ENCODE measurements at places on chromosomes 13 and 19.

DNA sequence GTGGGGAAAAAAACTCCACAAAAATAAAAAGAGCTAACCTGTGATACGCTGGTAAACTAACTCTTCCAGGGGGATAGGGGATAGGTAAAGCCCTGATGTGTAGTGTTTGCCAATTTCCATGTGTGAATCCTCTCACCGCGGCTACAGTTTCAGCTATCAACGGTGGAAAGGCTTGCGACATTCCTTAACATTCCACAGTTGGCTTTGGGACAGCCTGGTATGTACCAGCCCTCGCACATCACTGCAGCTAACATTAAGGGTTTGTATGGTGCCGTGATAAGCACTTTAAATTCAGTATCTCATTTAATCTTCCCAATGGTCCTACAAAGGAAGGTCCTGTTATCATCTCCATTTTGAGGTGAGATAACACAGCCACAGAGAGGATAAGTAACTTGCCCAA, 112.4 kb downstream of the KATNAL1 start:
- H3K4me3 ChIP-seq = no peak overlapping the region
- no peaks in the 10 kb centered on the region for H3K4me1 ChIP-seq
- no peak overlapping the region for H3K27ac ChIP-seq
- no peaks in the 10 kb centered on the region for H3K36me3 ChIP-seq
- no peak for DNase-seq

- DNase-seq = peak; percentile 35
- H3K36me3 ChIP-seq = no peaks in the 10 kb centered on the region
- H3K27ac ChIP-seq = no peak overlapping the region
Observed at GRCh38 chr13:23159205-23159759, 21.5 kb upstream of the SGCG start.

DNA sequence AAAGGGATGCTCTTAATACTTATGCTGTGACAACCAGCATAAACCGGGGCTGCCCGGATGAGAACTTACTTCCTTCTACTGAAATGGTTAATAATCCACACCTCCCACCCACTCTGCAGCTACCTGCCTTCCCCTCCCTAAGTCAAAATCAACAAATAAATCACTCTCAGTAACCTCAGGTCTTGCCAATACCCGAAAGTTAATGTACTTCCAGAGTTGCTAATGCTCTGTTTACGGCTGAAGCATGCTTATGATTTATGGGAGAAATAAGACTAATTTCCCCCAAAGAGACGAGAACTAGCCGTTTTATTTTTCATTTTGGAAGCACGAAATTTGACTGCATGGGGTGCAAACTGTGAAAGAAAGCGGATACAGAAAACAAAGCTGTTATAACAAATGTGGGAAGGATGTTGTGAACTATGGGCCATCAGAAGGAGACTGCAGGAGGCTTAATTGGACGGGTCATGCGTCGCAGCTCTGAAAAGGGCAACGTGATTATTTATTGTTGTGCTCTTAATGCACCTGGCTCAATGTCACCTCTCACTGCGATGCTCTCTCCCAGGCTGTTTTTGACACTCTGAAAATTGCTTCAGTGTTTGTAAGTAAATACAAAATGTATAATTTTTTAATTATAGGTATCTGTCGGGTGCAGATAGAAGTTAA, 114.0 kb upstream of the SLC7A1 start:
- DNase-seq = no peak
- H3K27ac ChIP-seq = no peak overlapping the region
- no peak overlapping the region for H3K4me3 ChIP-seq
- no peaks in the 10 kb centered on the region for H3K4me1 ChIP-seq
- peaks cover 23% of the 10 kb centered on the region for H3K27me3 ChIP-seq
- no peaks in the 10 kb centered on the region for H3K36me3 ChIP-seq

DNA sequence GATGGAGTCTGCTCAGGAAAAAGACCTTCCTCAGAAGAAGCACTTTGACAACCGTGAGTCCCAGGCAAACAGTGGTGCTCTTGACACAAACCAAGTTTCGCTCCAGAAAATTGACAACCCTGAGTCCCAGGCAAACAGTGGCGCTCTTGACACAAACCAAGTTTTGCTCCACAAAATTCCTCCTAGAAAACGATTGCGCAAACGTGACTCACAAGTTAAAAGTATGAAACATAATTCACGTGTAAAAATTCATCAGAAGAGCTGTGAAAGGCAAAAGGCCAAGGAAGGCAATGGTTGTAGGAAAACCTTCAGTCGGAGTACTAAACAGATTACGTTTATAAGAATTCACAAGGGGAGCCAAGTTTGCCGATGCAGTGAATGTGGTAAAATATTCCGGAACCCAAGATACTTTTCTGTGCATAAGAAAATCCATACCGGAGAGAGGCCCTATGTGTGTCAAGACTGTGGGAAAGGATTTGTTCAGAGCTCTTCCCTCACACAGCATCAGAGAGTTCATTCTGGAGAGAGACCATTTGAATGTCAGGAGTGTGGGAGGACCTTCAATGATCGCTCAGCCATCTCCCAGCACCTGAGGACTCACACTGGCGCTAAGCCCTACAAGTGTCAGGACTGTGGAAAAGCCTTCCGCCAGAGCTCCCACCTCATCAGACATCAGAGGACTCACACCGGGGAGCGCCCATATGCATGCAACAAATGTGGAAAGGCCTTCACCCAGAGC, 16.2 kb upstream of the ZNF544 start:
- H3K27ac ChIP-seq = no peak overlapping the region
- H3K4me3 ChIP-seq = no peak overlapping the region
- H3K36me3 ChIP-seq = peaks cover 74% of the 10 kb centered on the region
- DNase-seq = no peak
- no peaks in the 10 kb centered on the region for H3K27me3 ChIP-seq

DNA sequence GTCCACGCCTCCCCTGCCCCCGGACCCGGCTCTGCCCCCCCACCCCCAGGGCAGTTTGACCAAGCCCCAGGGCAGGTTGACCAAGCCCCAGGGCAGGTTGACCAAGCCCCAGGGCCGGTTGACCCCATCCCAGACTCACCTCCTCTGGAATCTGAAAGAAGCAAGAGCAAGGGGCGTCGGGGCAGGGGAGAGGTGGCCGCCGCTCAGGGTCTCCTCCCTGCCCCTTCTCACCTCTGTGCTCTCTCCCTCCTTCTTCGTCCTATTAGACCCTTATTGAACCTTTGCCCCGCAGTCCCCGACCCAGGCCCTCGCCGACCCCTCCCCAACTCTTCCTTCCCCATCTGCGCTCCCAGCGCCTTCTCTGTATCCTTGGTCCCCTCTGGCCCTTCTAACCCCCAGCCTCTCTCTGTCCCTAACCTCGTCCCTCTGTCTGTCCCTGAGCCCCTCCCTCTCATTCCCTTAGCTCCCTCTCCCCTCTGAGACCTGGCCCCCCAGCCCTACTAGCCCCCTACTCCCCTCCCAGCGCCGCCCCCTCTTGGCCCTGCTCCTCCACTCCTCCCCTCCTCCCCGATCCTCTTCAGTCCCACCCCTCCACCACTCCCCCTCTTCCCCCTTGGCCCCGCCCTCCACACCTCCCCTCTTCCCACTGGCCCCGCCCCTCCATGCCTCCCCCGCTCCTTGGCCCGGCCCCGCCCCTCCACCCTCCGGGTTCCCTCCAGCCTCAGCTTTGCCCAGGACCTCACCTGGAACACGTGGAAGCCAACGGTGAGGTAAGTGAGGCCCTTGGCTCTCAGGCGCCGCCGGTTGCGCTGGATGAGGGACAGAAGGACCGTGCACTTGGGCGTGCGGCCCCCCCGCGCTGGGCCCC, 7.6 kb downstream of the CAPN12 start:
- H3K4me1 ChIP-seq = peaks cover 65% of the 10 kb centered on the region
- H3K36me3 ChIP-seq = peaks cover 10% of the 10 kb centered on the region
- H3K27me3 ChIP-seq = peaks cover 57% of the 10 kb centered on the region
- H3K27ac ChIP-seq = no peak overlapping the region

DNA sequence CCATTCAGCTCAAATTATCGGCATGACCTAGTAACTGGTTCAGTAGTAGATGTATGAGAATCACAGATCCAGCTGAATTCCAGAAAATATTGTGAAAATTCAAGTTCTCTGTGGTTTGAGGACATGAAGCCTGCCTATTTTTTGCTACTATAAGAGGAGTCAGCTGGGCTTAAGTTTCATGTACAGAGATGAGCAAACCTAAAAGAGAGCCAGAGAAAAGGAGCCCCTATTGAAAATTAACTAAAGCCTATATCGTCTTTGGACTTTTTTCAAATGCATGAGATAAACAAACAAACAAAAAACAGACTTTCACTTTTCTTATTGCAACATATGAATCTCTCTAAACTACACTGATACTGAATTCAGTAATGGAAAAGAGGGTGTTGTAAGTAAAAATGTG, 106.8 kb upstream of the SPRY2 start:
- H3K27me3 ChIP-seq = no peaks in the 10 kb centered on the region
- H3K27ac ChIP-seq = no peak overlapping the region
- DNase-seq = no peak

DNA sequence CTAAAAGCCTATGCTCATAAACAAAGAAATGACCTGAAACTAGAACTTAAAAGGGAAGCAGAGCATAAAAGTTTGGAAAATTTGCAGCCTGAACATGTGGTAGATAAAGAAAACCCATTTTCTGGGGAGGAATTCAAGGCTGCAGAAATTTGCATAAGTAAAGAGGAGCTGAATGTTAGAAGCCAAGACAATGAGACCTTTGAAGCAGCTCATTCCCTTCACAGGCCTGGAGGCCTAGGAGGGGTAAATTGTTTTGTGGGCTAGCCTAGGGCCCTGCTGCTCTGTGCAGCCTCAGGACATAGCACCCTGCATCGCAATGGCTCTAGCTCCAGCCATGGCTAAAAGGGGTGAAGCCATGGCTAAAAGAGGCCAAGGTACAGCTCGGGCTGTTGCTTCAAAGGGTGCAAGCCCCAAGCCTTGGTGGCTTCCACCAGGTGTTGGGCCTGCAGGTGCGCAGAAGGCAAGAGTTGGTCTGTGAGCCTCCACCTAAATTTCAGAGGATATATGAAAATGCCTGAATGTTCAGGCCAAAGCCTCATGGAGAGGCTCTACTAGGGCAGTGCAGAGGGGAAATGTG, 38.3 kb downstream of the ZIC2 start:
- H3K4me3 ChIP-seq = no peak overlapping the region
- no peaks in the 10 kb centered on the region for H3K36me3 ChIP-seq
- H3K27ac ChIP-seq = no peak overlapping the region
- no peak for DNase-seq
- H3K4me1 ChIP-seq = no peaks in the 10 kb centered on the region

DNA sequence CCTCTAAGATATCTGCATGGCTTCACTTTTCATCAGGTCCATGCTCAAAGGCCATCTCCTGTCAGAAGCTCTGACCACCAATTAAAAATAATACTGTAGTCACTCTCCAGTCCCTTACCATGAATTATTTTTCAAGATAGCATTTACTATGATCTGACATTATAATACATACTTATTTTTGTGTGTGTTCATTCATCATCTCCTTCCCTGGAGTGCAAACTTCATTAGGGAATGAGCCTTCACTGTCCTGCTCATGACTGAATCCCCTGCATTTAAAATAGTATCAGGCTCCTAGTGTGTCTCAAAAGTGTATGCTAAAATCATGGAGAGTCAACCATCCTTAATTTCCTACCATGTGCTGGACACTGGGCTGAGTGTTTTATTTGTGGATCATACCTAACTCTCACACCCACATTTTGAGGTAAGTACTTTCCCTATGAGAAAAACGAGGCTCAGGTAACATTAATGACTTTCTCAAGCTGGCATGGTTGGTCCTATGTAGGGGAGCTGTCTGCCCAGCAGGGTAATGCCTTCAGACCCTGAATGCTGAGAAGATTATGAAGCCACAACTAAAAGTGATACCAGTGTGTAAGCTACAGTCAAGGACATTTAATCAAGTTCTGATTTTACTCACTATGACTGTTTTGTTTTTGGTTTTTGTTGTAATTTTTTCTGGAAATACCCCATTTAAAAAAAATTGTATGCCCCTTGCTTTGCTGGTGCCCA, 16.3 kb downstream of the PLA2G4C start:
- no peaks in the 10 kb centered on the region for H3K4me1 ChIP-seq
- H3K27ac ChIP-seq = no peak overlapping the region
- no peak overlapping the region for H3K4me3 ChIP-seq
- no peaks in the 10 kb centered on the region for H3K36me3 ChIP-seq

Measured in activated naive CD4-positive, alpha-beta T cell treated with anti-CD3 and anti-CD28 coated beads, Interleukin-2, amount 10 ng/mL, durations not matched to agents 7 days and 5 days (primary cell).